Renal cortical epithelial cell (primary cell): ENCODE measurements at places on chromosomes 6 and 20. TPM values are rescaled to one million over a fixed set of nuclear protein-coding genes. Genes with fewer than 3 reads are reported as not detected.

The PSMB9 gene
- total RNA-seq: 8.3 and 52.1 TPM in 2 replicates

The TPD52L1 gene
- total RNA-seq: 105 and 188 TPM in 2 replicates

The HTR1E gene
- total RNA-seq: 0.15 TPM in 1 of 2 replicates, not detected in the other

The RPL10A gene
- 1,305 and 1,523 TPM in 2 replicates for total RNA-seq

The RFX6 gene
- total RNA-seq: not detected in 2 replicates

The CUL9 gene
- total RNA-seq: 20.3 and 43.4 TPM in 2 replicates

The THEMIS gene
- not detected in 2 replicates for total RNA-seq

The COL11A2 gene
- total RNA-seq: 0.17 and 0.20 TPM in 2 replicates

The FAM162B gene
- total RNA-seq: not detected in 2 replicates

The FANCE gene
- total RNA-seq: 2.0 and 6.4 TPM in 2 replicates

The HLA-DRB5 gene
- total RNA-seq: 0.20 and 0.87 TPM in 2 replicates

The EYA4 gene
- 0.17 and 1.1 TPM in 2 replicates for total RNA-seq

The CST1 gene
- not detected in 2 replicates for total RNA-seq

The MICB gene
- total RNA-seq: 5.3 and 17.5 TPM in 2 replicates

The RRAGD gene
- total RNA-seq: 4.2 and 9.7 TPM in 2 replicates

The CD93 gene
- 0.30 and 0.35 TPM in 2 replicates for total RNA-seq

The INSM1 gene
- not detected in 2 replicates for total RNA-seq

The PLA2G7 gene
- 0.10 and 0.87 TPM in 2 replicates for total RNA-seq

The OPRL1 gene
- total RNA-seq: 0.52 and 1.5 TPM in 2 replicates

- no peak for DNase-seq
These were observed 186.5 kb downstream of the SCP2D1 start for GRCh38 chr20:19000078-19000477.

DNA sequence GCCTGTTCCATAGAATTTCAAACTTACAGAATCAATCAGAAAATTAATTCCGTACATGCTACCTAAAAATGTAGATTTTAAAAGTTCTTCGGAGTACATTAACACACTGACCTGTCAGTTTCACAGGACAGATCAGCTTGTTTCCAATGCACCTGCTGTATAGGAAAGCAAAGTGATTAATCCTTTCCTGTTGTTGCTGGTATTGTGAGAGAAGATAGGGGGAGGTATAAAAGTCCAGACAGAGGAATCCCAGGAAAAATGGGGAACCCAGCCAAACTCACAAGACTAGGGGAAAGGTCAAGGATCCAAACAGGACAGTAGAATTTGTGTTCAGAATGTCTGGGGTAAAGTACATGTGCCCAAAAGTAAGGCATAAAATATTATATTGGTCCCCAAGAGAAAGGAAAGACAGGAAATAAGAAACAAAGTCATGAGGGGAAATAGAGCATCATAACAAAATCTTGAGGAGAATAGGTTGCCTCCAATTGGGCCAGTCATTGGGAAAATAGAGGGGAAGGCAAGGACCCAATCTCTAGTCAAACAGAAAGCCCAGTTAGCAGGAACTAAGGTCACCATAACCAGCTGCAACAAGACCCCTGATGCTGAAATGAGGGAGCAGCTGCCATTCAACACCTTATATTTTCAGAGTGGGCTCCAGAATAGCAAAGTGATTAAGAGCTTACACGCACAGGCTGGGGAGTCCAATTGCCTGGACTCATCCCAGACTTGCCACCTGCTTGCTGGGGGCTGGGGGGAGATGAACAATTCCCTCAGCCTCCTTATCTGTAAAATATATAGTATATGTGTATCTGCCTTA, 10.3 kb downstream of the FILIP1 start:
- no peak for DNase-seq

GRCh38 chr6:83514466-83514865, 2.1 kb downstream of the PRSS35 start:
- no peak for DNase-seq

- no peak for DNase-seq
These were observed 616.0 kb upstream of the BTBD3 start for GRCh38 chr20:11301699-11302098.

GRCh38 chr20:35840421-35840820, 68.6 kb downstream of the PHF20 start:
- no peak for DNase-seq

DNA sequence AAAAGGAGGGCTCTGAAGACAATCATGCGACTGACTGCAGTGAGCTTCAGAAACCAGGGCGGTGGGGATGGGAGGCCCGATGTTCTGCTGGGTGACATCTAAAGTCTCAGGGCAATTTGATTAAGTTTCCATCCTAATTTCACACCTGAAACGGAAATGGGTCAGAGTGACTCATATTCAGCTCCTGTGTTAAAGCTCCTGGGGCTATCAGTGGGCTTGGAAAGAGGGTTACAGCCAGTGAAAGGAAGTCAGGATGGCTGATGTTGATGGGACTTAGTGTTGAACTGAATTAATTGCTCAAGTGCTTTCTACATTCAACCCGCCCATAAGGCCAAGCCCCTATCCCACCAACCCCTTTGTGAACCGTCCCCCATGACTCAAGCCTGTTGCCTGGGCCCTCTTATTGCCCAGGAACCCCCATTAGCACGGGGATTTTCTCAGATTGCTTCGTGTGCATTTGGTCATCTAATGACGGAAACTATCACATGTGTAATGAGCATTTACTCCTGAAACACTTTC, 47.1 kb upstream of the TBC1D7 start:
- no peak for DNase-seq

DNA sequence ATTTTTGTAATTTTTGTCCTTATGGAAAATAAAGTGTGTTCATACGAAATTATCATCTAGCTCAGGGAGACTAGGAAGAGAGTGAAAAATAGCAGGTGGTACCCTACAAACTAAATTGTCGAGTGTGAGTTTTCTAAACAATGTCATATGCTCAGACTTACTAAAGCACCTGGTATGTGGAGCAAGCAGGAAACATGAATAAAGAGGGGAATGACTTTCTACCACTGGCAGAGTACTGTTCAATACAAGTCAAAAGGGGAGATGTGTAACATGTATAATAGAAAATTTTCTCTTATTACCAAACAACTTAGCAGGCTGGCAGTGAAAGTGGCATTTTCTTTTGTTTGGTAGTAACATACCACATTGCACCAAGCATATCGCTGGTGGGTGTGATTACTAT, 36.1 kb downstream of the CTNNBL1 start:
- DNase-seq: peak; percentile 31

DNA sequence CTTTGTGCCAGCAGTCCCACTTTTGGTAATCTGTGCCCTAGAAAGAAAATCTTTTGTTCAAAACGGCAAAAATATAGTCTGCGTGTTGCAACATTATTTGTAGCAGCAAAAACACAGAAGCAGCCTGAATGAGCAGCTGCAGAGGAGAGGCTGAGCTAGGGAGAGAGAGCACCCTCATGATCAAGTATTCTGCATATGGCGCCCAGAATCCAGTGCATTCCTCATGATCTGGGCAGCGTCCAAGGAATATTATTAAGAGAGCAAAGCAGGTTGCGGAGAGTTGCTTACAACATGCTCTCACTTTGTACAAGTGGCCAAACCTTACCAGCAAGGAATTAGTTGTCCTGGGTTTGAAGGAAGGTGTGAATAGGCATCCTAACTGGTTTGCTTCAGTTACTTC, 25.9 kb downstream of the KIZ start:
- no peak for DNase-seq

DNA sequence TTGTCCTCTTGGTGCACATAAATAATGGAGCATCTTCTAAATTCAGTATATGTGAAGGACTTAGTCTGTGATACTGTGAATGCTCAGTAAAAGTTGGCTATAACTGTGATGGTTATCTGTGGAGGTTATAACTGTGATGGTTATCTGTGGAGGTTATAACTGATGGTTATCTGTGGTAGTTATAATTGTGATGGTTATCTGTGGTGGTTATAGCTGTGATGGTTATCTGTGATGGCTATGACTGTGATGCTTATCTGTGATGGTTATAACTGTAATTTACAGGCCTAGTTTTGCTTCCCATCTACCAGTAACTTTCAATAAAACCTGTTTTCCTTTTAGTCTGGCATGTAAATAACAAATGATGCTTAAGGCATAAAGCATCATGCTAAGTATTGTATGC, 16.5 kb downstream of the PTK7 start:
- no peak for DNase-seq

GRCh38 chr6:129638055-129638684, 71.8 kb downstream of the ARHGAP18 start:
- peak; percentile 17 for DNase-seq

GRCh38 chr20:2521369-2522305, 12.9 kb upstream of the ZNF343 start:
- DNase-seq: peak; percentile 35

GRCh38 chr6:166365221-166365620, 17.5 kb downstream of the MPC1 start:
- DNase-seq: no peak

DNA sequence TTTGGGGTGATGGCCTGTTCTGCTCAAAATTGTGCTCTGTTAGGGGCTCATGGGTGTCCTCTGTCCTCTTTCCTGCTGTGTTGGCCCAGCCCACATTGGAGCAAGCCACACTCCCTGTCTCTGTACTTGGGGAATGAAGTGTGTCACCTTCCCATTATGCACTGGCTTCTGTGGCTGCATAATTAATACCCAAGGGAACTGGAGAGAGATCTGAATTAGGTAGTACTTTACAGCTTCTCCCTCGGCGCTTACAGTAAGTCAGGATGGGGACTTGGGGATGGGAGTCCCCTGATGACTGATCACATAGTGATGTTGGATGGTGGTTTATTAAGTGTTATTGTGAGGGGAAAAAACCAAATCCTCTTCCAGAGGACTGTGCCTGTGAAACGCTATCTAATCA, 116.6 kb downstream of the FOXO3 start:
- DNase-seq: no peak

DNA sequence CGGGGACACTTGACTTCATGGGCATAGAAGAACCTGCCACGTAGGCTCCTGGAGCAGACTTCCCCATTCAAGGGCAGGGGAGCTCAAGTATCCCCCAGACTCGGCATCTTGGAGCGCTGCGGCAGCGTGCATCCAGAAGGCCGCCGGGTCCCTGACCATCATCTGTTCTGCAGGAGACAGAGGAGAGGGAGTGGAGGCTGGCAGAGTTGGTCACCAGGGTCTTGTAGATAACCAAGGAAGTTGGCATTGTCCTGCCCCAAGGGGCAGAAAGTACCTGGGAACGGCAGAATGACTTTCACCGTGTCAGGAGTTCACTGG, 82.8 kb downstream of the TCP11 start:
- no peak for DNase-seq

GRCh38 chr6:84897011-84897410, 132.6 kb upstream of the TBX18 start:
- no peak for DNase-seq

DNA sequence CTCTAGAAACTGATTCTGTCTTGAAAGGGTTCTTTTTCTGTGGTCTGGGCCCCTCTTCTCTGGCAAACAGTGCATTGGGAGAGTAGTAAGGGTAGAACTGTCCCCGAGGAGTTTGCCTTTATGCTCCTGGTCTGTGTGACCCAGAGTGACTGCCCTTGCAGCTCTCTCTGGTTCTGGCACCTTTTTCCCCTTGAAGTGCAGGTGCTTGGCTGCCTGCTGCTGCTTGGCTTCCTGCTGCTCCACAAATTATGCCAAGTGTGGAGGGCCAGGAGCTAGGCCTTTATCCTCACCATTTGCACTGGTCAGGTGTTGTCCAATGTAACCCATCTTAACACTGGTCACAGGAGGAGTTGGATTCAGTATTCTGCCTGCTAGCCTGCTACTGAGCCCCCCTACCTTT, 11.2 kb downstream of the KIZ start:
- DNase-seq: no peak

DNA sequence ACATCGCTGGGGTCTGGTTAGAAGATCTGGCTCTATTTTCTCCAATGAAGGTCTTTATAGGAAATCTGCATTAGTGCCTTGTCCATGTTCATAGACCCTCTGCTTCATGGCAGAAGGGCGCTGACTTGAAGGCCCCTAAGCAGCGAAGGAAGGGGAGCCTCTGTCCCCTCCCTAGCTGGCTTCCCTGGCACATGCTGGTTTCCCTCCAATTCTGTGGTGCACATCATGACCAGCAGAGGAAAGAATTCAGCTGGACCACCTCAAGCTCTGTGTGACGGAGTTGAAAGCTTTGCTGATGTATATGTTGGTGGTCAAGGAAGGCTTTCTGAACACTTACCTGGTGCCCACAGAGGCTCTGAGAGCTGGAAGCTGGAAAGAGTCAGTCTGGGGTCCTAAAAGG, 129.7 kb upstream of the MYLIP start:
- no peak for DNase-seq

GRCh38 chr20:39651645-39652325, 689.6 kb downstream of the DHX35 start:
- DNase-seq: no peak

DNA sequence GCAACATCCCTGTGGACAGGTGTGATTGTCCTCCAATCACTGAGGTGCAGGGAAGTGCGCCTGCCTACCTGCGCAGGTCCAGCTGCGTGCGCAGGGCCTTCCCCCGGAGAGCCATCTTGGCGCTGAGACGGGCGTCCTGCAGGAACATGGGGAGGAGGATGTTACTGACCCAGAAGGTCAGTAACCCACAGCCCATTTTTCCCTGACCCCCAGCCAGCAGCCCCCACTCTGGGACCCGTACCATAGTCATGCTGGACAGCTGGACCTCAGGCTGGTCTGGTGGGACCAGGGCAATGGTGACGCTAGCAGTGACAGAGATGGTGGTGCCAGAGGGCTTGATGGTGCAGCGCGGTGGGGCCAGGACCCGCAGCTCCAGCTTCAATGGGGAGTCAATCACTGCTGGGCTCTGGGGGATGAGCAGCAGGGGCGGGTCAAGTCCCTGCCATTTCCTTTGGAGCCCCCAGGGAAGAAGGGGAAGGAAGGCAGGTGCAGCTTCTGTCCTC, 9.7 kb downstream of the PLTP start:
- no peak for DNase-seq

GRCh38 chr6:107217248-107217647, 101.9 kb upstream of the BEND3 start:
- DNase-seq: no peak

DNA sequence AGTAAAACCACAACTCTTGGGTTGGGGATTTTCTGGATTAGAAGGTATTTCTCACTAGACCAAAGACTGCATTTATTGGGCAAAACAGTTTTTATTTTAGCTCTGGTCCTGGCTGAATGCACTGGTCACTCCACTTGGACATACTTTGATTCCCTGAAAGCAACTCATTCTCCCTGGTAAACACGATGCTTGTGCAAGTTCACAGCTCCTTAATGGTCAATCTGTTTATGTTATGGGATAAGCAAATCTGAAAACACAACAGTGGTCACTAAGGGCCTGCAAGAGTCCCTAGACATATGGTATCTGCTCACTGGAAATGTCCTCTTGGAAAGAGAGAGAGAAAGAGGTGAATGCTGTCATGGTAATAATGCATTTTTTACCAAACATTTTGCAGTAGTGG, 559.8 kb downstream of the CDH26 start:
- no peak for DNase-seq

DNA sequence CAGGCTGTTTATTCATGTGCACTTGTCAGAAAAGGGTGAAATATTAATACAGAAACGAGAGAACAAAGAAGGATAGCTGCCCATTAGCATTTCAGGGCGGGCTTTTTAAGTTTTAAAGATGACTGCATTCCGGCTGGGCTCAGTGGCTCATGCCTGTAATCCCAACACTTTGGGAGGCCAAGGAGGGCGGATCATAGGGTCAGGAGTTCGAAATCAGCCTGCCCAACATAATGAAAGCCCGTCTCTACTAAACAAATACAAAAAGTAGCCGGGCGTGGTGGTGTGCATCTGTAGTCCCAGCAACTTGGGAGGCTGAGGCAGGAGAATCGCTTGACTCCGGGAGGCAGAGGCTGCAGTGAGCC, 130.5 kb downstream of the HFE start:
- DNase-seq: no peak

- peak; percentile 91 for DNase-seq
These were observed 145.7 kb downstream of the RIMS1 start for GRCh38 chr6:72032086-72032485.
